ENCODE measurements at places on chromosomes 16 and 17. TPM values are rescaled to one million over a fixed set of nuclear protein-coding genes. Genes with fewer than 3 reads are reported as not detected.

The C17orf100 gene
- 1.7 TPM for polyA plus RNA-seq

The RDM1 gene
- not detected for polyA plus RNA-seq

The SEZ6L2 gene
- 11.5 TPM for polyA plus RNA-seq

The FHOD1 gene
- 41.7 TPM for polyA plus RNA-seq

The PDK2 gene
- polyA plus RNA-seq = 29.3 TPM

The COPZ2 gene
- 49.1 TPM for polyA plus RNA-seq

The NTN1 gene
- polyA plus RNA-seq = 1.6 TPM

The HSD11B2 gene
- 1.3 TPM for polyA plus RNA-seq

The TMEM107 gene
- 4.5 TPM for polyA plus RNA-seq

The MYL4 gene
- 0.22 TPM for polyA plus RNA-seq

The KCNAB3 gene
- polyA plus RNA-seq = 1.9 TPM

The SSTR5 gene
- 0.15 TPM for polyA plus RNA-seq

Data from adipose tissue (tissue), 3 donors.